RWPE2 (cell line): ENCODE measurements at places on chromosomes 3 and 15.

GRCh38 chr3:67517781-67518180, 136.6 kb downstream of the SUCLG2 start:
- no peak for DNase-seq

- no peak for DNase-seq
These were observed 27.9 kb upstream of the TGFBR2 start for GRCh38 chr3:30578479-30578878.

GRCh38 chr3:82229397-82229796, 468.0 kb upstream of the GBE1 start:
- DNase-seq, result no peak

DNA sequence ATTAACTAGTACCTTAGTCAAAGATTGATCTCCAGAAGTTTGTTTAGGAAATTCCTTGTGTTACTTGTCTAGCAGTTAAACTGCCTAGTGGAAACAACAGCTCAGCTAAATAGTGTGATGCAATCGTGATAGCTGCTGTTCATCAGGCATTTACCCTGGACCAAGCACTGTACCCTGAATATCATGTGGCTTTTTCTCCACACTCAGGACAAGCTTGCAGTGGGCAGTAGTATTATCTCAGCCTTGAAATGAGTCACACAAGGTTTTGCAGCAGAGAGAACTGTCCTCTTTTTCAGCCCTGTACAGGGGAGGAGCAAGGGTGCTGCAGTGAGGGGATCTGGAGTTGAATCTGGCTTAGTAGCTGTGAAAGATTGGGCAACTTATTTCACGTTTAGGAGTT, 208.4 kb downstream of the TP63 start:
- no peak for DNase-seq

- no peak for DNase-seq
These were observed 7.7 kb downstream of the SLC6A6 start for GRCh38 chr3:14410106-14410502.

DNA sequence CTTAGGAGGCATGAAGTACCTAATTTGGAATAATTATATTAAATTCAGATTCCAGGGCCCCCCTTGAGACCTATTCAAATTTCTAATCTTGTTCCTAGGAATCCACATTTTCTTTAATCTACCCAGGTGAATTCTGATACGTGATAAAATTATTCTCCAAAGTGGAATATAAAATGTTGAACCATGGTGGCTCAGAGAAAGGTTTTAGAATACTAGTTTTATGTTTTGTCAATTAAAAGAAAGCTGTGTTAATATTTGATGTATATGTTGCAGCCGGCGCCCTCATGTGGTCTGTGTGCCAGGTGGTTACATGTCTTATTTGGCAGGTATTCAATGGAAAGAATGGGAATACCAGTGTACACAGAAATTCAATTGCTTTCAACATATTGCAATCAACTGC, 321.8 kb downstream of the FEZF2 start:
- DNase-seq, result no peak

- DNase-seq, result peak; percentile 86
These were observed at the start of gene PLOD2 for GRCh38 chr3:146160964-146161662. Gene PLOD2, minus strand, starts transcription at chr3:146161184. Its CDS starts 195 bp downstream, at chr3:146160989.

DNA sequence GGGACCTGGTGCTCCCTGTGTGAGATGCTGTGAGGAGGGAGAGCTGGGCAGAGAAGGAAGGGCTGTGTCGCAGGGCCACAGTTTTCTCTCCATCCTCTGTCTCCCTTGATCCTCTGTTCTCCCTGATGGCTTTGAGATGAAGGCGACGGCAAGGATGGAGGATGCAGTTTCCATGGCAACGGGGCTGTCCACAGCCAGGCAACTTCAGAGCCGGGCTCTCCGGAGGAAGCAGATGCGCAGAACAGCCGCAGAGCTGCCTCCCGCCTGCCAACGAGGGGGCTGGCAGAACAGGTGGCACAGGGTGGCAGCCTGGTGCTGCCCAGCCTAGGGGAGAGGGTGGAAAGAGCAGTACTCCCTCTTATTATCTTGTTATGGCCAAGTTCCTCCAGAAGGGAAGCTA, 9.9 kb upstream of the GRM2 start:
- DNase-seq, result no peak

GRCh38 chr15:86061581-86061980, 18.1 kb upstream of the AGBL1 start:
- DNase-seq, result no peak

DNA sequence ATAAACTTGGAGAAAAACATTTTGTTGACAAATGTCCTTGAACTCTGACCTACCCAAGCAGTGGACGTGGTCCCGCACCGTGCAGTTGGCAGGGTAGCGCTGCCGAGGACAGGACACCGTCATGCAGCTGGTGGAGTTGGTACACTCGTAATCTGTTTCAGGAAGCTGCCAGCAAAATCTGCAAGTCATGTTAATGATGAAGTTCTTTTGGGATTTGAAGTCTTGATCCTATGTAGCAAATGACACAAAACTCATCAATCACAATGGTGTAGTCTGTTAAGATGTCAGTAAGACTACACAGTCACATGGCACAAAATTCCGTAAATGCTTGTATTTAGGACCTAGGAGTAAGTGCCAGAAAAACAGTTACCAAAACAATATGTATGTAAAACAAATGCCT, 5.5 kb downstream of the TM2D3 start:
- no peak for DNase-seq

DNA sequence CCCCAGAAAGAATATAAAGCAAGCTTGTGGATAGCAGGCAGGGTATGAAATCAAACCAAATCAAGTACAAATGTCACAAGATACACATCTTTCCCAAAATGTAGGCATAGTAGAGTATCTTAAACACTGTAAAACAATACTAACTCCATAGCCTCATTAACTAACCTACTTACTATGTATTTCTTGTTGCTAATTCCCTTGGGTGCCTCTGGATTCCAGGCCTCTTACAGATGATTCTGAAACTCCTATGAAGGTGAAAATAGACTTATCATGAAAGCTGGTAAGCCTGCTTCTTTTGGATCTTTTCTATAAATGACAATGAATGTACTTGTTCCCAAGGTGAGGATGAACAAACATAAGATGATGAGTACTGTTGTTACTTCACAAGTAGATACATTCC, 93.8 kb downstream of the FRMD5 start:
- no peak for DNase-seq

GRCh38 chr3:45911511-45912226, 25.3 kb downstream of the CCR9 start:
- DNase-seq, result no peak

- DNase-seq, result peak; percentile 64
These were observed 145.0 kb downstream of the ATP10A start for GRCh38 chr15:25718169-25718536.

- no peak for DNase-seq
These were observed 145.4 kb upstream of the PROK2 start for GRCh38 chr3:71930056-71930991.

GRCh38 chr3:161890147-161890625, 393.6 kb downstream of the OTOL1 start:
- DNase-seq, result peak; percentile 76

DNA sequence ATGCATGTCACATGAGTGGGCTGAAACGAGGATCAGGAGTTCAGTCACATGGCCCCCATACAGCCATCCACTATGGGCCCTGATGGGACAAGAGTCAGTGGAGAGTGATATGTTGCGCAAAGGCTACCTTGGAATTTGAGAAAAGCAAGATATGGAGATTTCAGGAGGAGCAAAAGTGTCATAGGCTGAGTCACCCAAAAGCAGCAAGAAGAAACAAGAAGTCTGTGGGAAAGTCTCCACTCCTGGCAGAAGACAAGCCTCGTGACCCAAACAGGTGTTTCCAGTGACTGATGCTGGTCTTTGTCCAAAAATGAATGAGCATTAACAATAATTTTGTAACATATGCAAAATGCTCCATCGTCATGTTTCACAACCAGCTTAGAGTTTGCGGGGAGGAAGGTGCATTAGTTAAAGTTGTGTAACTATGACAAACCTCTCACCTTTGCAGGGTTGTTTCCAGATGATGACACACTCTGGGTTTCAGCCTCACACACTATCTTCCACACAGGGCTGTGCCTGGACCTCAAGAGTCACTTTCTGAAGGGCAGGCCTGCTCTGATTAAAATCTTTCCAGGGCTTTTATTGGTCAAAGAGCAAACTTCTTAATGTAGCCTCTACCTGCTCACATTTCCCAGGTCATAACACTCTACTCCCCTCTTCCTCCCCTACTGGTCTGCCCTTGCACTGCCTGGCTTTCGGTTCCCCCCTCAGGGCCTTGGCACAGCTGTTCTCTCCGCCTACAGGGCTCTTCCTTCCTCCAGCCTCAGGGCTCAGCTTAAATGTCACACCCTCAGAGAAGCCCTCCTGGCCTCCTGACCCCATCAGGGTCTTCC, 3.9 kb upstream of the DNASE1L3 start:
- peak; percentile 83 for DNase-seq

DNA sequence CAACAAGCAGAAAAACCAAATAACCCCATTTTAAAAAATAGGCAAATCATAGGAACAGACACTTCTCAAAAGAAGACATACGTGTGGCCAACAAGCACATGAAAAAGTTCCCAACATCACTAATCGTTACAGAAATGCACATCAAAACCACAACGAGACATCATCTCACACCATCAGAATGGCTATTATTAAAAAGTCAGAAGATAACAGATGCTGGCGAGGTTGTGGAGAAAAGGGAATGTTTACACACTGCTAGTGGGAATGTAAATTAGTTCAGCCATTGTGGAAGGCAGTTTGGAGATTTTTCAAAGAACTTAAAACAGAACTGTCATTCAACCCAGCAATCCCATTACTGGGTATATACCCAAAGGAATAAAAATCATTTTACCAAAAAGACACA, 60.7 kb downstream of the ABI3BP start:
- no peak for DNase-seq

- peak; percentile 37 for DNase-seq
These were observed 112.9 kb downstream of the ADCY5 start for GRCh38 chr3:123336001-123336400.

GRCh38 chr3:10310578-10310977, 10.3 kb downstream of the SEC13 start:
- DNase-seq, result no peak

DNA sequence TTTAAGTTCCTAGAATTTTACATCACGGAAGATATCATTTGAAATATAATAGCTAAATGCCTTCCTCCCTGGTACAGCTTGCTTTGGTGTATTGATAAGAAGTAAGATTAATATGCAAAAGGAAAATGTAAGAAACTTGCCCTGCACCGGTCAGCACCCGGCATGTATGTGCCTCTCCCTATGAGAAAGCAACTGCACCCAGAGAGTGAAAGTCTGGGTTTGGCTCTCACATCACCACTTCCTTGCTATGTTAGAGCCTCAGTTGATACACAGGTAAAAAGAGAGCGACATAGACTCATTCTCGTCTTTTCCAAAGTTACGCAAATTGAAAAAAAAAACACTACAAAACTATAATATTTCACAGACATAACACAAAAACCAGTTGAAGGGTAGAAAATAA, 96.7 kb downstream of the FOXP1 start:
- DNase-seq, result no peak

GRCh38 chr3:123831420-123831819, 52.7 kb downstream of the MYLK start:
- DNase-seq, result no peak

DNA sequence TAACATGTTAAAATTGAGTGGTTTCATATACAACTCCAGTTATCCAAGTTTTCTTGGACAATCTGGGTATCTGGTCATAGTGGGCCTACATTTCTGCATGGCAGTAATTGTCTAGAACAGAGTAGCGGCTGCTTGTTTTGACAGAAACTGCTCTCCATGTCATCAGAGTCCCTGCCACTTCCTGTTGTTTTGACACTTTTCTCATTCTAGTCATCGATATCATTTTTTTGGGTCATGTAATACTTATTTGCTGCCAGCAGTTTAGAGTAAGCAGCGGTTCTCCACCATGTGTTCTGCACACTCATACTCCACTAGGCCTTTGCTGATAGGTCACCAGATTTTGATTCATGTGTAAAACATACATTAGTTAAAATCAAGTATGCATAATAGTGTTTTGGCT, 81.5 kb downstream of the SLC25A26 start:
- no peak for DNase-seq

DNA sequence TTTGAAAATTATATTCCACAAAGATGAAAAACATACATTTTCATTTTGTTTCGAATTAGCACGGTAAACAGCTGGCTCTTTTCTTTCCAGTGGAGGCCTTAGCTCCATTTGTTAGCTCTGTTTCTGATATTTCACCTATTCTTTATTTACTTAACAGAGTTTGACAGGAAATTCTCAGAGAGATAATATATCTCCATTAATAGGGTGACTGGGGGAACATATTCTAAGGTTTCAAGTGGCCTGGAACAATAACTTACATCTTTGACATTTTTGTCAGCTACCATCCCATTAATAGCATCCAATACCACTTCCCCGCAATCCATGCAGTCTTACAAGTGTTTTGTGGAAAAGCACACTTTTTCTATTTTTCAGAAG, 577.6 kb upstream of the MDFIC2 start:
- DNase-seq, result no peak

DNA sequence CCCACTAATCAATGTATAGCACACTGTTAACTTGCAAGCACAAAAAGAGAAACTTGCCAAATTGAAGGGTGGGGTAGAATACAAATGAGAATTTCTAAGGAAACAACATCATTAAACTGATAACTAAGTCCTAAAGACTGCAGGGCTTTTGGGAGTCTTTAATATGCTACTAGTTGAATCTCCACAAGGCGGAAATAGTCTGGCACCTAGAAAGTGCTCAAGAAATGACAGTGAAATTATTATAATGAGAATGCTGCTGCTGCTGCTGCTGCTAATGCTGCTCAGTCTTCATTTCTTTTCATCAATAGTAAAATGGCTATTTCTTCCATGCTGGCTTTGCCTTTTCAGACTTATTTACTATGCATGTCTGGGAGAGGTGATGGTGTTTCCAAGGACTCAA, 91.8 kb downstream of the BTD start:
- no peak for DNase-seq

GRCh38 chr3:5022187-5022965, 43.1 kb downstream of the BHLHE40 start:
- no peak for DNase-seq

DNA sequence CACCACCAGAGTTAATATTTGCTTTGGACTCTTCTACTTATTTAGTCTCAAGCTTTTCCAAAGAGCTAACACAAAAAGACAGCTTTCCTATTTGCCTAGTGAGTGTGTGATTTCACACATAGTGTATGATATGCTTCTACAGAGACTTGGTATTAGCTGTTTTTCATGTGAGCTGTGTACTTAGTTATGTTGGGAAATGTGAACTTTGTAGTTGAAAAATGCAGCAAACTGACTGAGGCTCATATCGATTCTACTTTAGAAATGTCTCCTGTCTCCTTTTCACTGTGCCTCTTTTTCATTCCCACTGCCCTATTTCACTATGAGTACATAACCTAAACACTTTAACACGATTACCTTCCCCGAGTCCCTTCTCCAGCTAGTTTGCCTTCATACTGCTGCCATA, 136.5 kb downstream of the ALCAM start:
- DNase-seq, result no peak

- peak; percentile 94 for DNase-seq
These were observed 308.4 kb downstream of the RPLP1 start for GRCh38 chr15:69760890-69761568.

- DNase-seq, result no peak
These were observed 77.0 kb downstream of the LRRC3B start for GRCh38 chr3:26699553-26699952.
